Epithelial cell of esophagus (primary cell): ENCODE measurements at places on chromosomes 7 and 10.

DNA sequence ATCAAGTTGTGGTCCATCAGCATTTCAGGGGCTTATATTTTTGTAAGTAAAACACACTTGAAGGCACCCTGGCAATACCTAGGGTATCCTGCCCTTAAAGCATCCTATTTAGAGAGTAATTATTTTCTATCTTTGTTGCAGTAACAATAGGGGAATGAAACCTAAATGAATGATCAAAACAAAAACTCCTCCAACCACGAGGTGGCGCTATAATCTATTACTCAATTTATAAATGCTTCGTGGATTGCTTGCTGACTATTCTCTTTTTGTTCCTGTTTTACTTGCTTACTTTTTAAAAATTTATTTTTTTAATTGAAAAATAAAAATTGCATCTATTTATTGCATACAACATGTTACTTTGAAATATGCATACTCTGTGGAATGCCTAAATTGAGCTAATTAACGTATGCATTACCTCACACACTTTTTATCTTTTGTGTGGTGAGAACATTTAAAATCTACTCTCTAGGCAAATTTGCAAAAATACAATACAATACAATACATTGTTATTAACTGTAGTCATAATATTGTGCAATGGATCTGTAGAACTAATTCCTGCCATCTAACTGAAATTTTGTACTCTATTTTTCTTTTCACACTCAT is 147.7 kb upstream of the BMPER start:
- peak; percentile 62 for DNase-seq

DNA sequence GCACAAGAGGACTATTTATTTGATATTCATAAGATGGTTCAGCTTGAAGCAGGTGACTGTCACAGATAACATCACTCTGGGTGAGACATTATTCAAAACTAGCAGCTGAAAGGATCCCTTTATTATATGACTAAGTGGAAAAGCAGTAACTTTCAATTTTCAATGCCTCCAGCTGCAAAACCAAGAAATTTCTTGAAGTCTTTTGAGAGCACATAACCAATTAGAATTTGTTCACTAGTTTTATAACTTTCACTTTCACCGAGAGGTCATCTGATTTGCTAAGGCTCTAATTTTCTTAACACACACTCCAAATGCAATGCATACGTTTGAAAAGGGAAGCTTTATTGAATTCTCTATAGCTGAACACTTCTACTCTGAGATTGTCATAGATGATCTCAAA is 88.6 kb upstream of the KLF14 start:
- no peak for DNase-seq

- no peak for DNase-seq
Observed at GRCh38 chr7:51577390-51577789, 260.8 kb upstream of the COBL start.

GRCh38 chr10:58921421-58921855 is 255.0 kb upstream of the PHYHIPL start:
- no peak for DNase-seq

GRCh38 chr10:49429458-49429857 is 33.6 kb upstream of the DRGX start:
- DNase-seq: peak; percentile 37

GRCh38 chr10:775245-776075 is 86.0 kb upstream of the DIP2C start:
- no peak for DNase-seq

DNA sequence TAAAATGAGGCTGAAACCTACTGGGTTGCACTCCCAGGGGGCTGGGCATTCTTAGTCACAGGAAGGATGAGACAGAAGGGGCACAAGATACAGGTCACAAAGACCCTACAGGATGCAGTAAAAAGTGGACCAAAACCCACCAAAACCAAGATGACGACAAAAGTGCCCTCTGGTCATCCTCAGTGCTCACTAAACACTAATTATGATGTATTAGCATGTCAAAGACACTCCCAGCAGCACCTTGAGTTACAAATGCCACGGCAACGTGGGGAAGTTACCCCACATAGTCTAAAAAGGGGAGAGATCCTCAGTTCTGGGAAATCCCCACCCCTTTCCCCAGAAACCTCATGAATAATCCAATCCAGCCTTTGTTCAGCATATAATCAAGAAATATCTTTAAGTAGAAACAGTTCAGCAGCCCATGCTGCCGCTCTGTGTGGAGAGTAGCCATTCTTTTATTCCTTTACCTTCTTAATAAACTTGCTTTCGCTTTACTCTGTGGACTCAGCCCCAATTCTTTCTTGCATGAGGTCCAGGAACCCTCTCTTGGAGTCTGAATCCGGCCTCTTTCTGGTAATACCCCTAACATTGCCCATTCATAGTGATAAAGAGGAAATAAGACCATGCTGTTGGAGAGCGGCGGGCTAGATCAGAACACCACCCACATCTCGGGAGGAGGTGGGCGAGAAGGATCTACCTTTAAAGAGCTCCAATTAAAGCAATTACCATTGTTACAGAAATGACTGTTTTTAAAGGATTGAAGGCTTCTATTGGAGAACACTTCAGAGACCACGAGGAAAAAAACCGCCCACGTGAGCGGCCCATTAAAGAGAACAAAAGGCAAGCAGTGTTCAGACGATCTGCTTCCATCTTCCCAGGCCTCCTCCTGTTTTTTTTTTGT is 170.9 kb downstream of the USP6NL start:
- DNase-seq: no peak

GRCh38 chr7:39051707-39052106 is 74.0 kb downstream of the POU6F2 start:
- DNase-seq: no peak

- peak; percentile 66 for DNase-seq
Observed at GRCh38 chr10:90579602-90580242, 278.1 kb downstream of the HTR7 start.

DNA sequence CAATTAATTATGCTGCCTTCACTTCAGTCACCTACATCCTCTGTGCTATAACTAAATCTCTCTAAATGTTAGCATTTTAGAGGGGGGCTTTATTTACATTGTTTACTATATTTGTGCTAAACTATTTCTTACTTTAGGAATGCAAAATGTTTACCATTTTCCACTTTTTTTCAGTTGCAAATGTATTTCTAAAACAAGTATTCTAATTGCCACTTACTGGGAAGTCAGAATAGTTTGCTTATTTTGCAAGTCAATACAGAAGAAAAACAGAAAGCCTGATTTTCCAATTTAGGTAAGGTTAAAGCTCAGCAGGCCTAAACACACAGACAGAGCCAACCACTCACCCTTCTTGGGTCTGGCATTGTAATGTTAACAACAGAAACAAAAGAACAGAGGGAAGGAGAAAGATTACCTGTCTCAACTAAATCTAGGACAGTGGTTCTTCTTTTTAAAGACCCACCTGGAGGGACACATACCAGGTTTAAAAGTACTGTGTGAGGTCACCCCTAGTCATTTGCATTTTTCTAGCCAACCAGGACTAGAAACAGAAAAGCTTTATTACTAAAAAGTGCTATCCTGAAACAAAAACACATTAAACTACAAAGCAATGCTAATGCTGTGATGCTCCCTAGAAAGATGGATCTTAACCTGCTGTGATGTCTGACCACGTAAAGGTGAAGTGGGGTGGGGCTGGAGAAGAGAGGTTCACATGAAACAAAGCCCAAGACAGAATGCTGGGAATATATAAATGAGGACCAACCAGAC is 178.2 kb downstream of the SLC25A13 start:
- no peak for DNase-seq

- no peak for DNase-seq
Observed at GRCh38 chr7:54833001-54833467, 74.0 kb upstream of the SEC61G start.

- DNase-seq: no peak
Observed at GRCh38 chr7:123746931-123747488, 1.8 kb downstream of the WASL start.

DNA sequence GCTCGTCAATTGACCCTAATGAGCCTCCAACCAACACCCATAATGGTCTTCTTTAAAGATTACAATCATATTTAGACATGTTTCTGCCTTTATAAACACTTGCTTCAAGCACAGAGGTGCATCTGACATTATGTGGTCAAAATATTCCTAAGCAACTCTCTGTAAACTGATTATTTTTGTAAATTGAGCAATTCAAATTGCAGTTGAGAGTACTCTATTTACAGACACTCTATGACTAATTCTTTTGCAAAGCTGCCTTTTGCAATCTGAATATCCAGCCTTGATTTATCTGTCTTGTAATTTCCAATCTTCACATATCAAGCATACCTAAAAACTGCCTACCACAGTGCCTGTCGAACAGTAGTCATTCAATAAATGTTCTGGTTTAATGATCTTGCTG is 112.0 kb downstream of the PDE1C start:
- DNase-seq: peak; percentile 27

DNA sequence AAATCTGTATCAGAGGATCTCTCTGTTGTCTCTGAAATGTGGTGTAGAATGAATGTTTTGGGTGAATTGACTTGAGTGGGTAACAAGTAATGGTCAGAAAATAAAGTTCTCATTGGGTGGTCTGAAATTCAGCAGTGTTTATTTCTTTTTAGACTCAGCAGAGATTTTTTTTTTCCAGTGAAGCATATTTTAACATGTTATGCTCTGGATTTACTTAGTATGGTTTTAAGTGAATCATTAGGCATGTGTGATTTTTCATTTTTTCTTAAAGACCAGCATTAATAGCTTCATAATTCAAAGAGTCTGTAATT is 63.5 kb downstream of the REEP3 start:
- no peak for DNase-seq

GRCh38 chr7:2612445-2613097 is 19.2 kb upstream of the TTYH3 start:
- DNase-seq: no peak

DNA sequence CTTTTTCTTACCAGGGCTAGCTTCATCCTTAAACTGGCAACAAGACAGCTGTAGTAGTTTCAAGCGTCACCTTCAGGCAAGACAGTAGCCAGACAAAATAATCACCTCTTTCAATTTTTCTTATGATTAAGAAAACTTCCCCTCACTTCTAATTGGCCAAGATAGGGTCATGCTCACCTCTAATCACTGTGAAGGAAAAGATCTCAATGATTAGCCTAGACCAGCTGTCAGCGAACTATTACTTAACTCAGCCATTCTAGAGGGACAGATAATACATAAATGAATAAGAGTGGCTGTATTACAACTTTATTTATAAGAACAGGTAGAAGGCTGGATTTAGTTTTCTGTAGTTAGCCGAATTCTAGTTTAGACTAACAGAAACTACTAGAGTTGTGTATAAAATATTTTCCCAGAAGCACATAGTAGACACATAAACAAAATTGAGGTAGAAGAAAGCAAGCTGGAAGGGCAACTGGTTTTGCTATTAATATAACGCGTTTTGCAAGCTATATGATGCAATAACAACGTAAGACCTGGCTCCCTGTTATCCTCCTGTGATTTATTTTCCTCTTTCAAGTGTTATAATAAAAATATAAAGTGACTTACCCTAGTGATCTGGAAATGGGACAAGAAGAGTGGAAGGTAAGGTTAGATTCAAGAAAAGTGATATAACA is 64.3 kb downstream of the ELAPOR2 start:
- no peak for DNase-seq

DNA sequence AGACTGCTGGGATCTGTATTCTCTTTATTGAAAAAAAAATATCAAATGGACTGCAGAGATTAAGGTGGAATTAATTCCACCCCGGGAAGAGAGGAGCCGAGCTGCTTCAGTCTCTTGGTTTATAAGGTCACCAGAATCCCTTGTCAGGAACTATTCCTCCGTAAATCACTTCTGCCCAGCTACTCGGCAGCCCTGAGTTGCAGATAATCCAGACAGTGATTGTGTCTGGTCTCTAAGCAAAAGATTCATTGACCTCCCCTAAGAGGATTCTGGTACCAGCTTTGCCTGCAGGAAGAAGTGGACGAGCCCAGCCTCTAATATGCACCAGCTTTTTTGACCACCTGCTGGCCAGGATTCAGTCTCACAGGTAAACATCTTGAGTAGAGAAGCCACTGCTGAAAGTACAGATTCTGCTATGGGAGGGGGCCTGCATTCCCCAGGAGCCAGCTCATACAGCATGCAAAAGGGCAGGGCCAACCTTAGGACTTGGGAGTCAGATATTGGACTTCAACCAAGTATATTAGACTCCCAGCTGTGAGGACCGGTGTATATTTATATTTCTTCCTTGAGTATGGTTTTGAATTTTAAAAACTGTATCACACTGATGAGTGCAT is 27.1 kb upstream of the PLXNA4 start:
- no peak for DNase-seq

- DNase-seq: no peak
Observed at GRCh38 chr10:47045331-47045861, 134.2 kb downstream of the PTPN20 start.

DNA sequence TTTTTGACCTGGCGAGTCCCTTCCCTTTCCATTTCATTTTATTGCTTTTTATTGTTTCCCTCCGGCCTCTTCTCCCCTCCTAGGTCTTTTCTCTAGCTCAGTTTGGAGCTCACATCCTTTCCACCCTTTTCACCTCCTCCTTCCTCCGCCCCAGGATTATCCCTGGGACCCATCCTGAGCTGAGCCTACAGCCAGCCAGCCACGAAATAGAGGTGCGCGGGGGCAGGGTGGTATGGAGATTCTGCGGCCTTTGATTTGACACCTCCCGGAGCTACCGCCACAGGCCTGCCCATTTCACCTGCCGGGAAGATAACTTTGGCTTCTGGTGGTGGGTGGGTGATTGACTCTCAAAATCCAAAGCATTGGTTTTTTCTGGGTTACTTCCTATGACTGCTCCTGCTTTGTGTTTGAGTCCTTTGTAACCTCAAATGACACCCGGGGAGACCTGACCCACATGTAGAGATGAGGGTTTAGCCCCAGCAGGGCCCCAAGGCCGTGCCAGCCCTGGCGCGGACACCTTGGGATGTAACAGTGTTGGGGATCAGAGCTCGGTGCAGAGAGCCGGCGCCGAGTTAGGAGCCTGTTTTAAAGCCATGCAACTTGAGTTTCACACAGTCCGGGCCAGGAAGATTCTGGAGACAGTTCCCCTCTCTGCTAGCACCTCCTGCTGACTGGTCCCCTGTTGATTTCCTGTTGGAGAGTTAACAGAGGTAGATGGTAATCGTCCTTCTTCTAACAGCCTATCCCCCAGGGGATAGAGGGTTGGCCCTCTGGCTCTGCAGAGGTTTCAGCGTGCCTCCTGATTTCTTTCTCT is 1.5 kb downstream of the DUSP5 start:
- DNase-seq: peak; percentile 82

GRCh38 chr10:124419635-124420034 is 912 bp upstream of the OAT start:
- no peak for DNase-seq
